ENCODE measurements at places on chromosomes 12 and 14.
A peak's percentile ranks its signal among the peaks of the same experiment; 100 is the strongest.

DNA sequence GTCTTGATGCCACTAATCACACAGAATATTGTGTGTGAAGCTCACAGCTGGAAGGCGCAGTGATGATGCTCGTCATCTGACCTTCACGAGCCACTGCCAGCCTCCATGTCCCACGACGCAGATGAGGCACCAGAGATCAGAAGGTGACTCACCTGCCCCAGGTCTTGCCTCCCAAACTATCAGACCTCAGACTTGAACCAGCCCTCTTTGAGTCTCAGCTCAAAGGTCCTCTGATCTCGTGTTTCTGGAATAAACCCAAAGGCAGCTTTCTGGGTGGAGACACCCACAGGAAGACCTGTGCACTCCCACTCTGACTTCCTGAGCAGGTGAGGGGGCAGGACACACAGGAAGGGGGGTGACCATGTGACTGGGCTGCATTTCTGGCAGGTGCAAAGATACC, 19.6 kb upstream of the CHGA start:
- no peak for DNase-seq

- DNase-seq = peak; percentile 64
Observed at GRCh38 chr12:71746974-71747611, 7.6 kb upstream of the RAB21 start.

DNA sequence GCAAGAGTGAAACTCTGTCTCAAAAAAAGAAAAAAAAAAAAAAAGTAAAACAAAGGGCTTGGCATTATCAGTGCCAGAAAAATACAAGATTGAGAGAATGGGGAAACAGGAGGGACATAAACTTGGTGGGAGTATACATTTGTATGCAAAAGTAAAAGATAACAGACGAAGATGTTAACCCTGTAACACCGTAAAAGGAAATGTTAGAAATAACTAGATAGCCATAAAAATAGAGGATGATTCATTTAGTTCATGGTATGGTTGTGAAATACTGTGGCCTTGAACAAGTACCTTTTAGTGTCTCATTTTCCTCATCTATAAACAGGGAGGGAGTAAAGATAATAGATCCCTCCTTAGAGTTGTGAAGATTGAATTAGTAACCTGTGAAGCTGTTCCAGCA, 33.3 kb downstream of the ATP2A2 start:
- no peak for DNase-seq

- no peak for DNase-seq
Observed at GRCh38 chr14:100855256-100855930, 29.5 kb downstream of the MEG3 start.

GRCh38 chr12:126763359-126763758, 1503.6 kb upstream of the TMEM132C start:
- no peak for DNase-seq

DNA sequence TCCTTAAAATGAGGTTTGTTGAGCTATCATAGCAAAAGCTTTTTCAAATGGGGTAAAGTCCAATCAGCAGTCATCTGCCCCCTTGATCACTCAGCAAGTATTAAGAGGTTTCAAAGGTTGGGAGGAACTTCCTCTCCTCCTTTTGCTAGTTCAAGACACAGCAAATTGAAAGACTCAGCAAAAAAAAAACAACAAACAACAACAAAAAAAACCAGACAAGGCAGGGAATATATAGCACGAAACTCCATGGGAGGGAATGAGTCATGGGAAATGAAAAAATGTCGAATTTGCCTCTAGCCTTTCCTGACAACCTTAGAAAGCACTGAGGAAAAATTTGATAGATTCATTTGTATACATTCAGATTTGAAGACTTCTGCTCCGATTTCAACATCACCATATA, 1.6 kb upstream of the SLC7A8 start:
- DNase-seq = no peak

DNA sequence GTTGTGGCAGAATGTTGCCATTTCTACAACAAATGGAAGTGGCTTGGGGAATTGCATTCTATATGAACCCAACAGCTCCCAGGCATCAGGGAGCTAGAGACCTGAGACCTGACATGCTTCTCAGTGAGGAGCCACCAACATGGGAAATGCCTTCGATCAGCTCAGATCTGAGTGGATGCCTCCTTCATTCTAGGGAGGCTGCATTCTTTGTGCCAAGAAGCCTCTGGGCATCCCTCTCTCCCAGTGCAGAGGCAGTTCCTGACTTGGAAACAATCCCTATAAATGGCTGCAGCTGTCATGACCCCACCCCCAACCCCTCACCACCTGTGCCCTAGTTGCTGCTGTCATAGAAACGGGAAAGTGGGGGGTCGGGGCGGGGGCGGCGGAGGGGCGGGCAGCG, 196.3 kb downstream of the PPM1H start:
- no peak for DNase-seq

GRCh38 chr12:52260361-52261207, 13.9 kb upstream of the KRT86 start:
- no peak for DNase-seq

DNA sequence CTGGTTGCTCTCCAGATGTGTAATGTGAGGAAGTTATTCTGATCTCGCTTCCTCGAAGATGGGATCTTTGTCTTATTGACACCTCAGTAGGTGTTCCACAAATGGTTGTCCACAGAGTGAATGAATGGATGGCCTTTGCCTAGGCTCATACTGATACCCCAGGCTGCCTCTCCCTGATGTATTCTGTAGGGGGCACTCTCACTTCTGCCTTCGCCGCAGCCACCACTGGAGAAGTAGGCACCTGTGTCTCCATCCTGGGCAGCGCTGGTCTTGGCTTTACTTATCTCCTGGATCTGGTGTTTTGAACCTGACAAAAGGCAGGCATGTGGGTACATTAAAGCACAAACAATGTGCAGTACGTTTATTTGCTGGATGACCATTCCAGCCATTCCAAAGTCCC, 82.1 kb downstream of the ZFP36L1 start:
- DNase-seq = no peak

GRCh38 chr14:104558231-104559027, 21.1 kb upstream of the C14orf180 start:
- no peak for DNase-seq

DNA sequence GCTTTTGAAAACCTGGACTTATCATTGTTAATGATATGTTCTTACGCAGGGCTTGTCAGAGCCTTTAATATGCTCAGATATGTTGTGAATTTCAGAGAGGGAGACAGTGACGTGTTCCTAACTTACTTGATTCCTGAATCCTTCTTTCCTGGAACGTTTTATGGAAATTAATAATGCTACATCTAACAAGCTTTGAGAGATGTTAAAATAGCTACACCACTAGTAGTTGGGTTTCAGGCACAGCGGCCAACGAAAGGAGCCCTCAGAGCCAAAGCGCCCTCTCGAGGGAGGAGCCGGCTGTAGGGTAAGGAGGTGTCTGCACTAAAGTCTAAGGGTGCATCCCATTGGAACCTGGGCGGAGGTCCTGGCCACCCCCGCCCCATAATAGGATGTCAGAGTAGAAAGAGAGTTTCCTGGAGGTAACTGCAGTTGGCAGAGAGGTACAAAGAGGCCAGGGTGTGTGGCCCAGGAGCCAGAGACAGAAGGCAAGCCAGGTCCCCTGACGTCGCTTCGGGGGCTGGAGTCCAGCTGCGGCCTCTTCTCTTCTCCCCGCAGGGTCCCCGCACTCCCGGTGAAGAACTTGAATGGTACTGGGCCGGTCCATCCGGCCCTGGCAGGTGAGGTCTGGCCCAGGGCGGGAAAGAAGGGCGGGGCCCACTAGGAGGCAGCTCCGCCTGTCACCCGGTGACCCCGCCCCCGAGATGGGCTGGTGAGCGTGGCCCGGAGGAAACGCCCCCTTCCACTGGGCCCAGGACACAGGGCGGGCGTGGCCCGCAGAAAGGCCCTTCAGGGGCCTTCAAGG, 36.3 kb downstream of the DTX1 start:
- DNase-seq = peak; percentile 53

- peak; percentile 69 for DNase-seq
Observed at GRCh38 chr12:14769466-14769968, 33.8 kb downstream of the WBP11 start.

- DNase-seq = no peak
Observed at GRCh38 chr14:91363776-91364523, 53.7 kb downstream of the CCDC88C start.

- no peak for DNase-seq
Observed at GRCh38 chr14:61403411-61403810, 82.0 kb downstream of the PRKCH start.

DNA sequence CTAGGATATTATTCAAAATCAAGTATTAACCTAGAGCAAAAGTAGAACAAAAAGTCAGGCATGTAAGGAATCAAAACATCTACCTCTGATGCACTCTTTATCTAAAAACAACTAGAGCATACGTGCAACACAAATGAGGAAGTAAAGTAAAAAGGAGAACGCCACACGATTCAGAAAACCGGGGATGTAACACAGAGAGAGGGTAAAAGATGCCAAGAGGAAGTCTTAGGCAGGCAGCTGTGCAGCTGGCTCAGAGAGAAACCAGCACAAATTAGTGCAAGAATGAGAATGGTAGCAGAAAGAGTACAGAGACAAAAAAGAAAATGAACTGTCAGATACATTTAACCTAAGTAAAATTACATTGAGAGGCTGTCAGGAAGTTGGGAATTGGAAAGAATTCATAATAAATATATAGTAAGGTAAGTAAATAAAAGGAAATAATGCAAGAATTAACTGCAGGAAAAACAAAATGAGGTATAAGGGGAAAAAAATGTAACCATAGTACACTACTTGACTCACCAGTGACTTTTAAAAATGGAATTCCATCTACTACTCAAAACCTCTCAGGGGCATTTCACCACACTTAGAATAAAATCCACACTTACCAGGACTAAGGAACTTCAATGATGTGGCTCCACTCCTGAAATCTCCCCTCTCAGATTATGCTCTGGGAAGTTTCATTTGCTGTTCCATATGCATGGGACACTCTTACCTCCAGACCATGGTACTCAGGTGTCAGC, 17.1 kb downstream of the BCAT1 start:
- no peak for DNase-seq

GRCh38 chr12:121135320-121135719, 2.6 kb downstream of the P2RX7 start:
- no peak for DNase-seq

GRCh38 chr12:20211541-20211940, 156.8 kb upstream of the PDE3A start:
- DNase-seq = no peak

GRCh38 chr14:93173943-93174395, 10.7 kb downstream of the MOAP1 start:
- no peak for DNase-seq

GRCh38 chr12:470133-470532, 10.4 kb downstream of the B4GALNT3 start:
- DNase-seq = no peak

- DNase-seq = no peak
Observed at GRCh38 chr12:2110849-2111566, 58.2 kb downstream of the CACNA1C start.

DNA sequence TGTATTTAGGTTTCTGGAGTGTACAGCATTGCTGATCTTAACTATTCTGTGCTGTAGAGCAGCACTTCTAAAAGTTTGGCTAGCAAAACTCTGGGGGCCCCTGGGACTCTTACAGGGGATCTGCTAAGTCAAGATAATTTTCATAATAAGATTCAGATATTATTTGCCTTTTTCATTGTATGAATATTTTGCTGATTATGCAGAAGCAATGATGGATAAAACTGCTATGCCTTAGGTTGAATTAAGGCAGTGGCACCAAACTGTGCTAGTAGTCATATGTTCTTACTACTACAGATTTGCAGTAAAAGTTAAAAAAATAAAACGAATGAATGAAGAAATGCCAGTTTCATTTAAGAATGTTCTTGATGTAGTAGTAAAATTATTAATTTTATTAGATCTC, 160.1 kb downstream of the PDZRN4 start:
- no peak for DNase-seq

Data from Caco-2 (cell line).